ENCODE measurements at places on chromosomes 5 and 9.

GRCh38 chr5:44385291-44385900 is 3.8 kb downstream of the FGF10 start:
- no peak for DNase-seq

DNA sequence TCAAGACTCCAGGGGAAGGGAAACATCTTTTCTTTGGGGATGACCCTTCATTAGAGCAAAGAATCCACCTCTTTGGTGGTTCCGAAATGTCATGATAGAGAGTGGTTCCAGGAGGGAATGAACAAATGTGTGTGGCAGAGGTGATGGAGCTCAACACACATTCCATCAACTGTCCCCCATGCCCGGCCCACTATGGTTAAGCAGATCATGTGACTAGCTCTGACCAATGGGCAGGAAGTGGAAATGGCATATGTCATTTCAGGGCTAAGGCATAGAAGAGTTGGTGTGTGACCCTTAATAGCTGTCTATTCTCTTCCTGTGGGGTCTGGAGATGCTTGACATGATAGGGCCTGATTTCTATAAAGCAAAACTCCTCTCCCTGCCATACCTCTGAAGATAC is 194.6 kb downstream of the GAS1 start:
- DNase-seq: no peak

DNA sequence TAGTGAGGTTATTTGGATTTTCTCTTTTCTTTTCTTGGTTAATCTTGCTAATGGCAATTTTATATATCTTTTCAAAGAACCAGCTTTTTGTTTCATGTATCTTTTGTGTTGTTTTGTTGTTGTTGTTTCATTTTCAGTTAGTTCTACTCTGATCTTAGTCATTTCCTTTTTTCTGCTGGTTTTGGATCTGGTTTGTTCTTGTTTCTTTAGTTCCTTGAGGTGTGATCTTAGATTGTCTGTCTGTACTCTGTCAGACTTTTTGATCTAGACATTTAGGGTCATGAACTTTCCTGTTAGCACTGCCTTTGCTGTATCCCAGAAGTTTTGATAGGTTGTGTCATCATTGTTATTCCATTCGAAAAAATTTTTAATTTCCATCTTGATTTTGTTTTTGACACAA is 399.7 kb downstream of the TLE1 start:
- DNase-seq: no peak

DNA sequence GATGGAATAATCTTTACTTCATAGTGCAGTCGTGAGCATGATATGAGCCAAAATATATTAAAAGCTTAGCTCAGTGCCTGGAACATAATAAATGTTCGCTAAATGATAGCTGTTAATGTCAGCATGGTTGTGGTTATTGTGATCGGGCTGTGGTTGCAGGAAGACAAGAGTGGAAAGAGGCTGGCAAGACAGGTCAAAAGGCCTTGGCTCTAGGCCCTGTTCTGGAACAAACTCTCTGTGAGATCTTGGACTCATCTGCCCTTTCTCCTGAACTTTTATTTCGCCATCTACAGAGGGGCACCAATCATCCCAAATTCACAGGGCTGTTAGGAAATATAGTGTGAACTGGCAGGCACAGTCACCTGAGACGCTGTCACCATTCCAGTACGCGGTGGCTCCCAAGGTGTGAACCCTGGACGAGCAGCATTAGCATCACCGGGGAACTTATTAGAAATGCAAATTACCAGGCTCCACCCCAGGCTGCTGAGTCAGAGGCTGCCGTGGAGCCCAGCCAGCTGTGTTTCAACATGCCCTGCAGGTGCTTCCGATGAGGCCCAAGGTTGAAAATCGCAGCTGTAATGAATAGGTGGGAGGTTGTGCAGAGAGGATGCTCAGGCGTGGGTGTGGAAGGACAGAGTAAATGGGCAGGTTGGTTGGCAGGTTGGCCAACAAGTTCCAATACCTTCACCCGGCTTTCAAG is 50.2 kb upstream of the SAP30L start:
- peak; percentile 36 for DNase-seq

DNA sequence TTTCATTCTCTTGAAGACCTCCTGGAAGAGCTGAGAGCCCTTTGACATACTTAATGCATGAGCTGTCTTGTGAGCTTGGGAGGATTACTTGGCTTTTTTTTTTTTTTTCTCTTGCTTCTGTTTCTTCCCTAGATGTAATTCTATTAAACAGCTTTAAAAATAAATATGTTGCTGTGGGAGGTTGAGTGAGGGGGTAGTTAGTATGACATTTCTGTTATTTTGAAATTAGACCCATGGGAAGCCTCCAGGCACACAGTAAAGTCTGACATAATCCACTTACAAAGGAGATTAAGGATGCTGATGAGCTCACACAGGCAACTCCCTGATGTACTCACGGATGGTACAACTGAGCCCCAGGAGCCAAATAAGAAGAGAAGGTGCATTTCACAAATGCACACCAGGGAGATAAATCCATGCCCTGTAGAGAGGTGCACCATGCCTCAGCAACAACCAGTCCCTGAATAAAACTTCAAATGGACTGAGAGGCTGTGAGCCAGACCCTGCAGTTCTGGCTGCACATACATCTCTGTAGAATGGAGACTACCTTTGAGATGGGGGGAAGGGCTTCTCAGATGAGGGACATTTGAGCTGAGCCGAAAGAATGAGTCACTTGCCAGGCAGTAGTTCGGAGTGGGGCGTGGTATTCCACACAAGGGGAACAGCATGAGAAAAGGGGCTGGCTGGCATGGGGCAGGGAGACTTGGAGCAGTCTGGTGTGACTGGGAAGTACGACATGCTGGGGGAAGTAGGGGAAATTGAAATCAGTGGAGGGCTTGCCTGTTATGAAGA is 68.7 kb downstream of the ACTL7B start:
- no peak for DNase-seq
